ENCODE measurements at places on chromosomes 4 and X. TPM values are rescaled to one million over a fixed set of nuclear protein-coding genes. Genes with fewer than 3 reads are reported as not detected.

- DNase-seq = no peak
Observed at GRCh38 chrX:153381684-153382532, 19.2 kb downstream of the PNMA6E start.

Gene TEX13C
- total RNA-seq = 0.26 TPM

GRCh38 chr4:164204434-164204833 is 549.5 kb upstream of the SMIM31 start:
- DNase-seq = no peak

DNA sequence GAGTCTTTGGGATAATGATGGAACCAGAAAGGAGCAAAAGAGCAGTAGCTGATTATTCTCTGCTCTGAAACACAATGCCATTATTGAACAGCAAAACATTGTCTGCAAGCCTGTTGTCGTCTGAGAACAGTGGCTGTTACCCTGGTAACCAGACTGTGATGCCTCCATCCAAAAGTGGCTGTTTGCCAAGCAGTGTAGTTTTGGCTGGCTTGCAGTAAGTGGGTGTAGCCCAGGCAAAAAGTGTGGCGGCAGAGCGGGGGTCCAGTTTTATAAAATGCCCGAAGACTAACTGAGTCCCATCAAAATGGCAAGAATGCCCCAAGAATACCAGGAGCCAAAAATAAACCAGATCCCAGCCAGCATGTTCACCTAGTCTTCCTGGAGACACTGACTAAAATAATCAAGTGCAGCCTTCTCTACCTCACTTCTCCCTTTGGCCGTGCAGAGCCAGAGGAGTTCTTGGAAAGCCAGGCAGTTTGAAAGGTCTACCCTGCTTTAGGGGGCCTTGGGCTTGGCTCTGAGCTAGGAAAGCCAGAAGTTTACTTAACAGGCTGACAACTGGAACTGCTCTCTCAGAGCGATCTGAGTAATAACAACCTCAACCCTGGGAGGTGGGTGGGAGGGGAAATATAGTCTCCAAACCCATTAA is 2.6 kb downstream of the PLP1 start:
- no peak for DNase-seq

Gene UCP1
- total RNA-seq = 0.15 TPM

GRCh38 chrX:155874571-155875244 is 6.4 kb upstream of the VAMP7 start:
- no peak for DNase-seq

Gene MBNL3
- total RNA-seq = 3.4 TPM

Gene SOWAHD
- total RNA-seq = 3.6 TPM

GRCh38 chrX:9153300-9153699 is 119.4 kb upstream of the FAM9B start:
- DNase-seq = no peak

DNA sequence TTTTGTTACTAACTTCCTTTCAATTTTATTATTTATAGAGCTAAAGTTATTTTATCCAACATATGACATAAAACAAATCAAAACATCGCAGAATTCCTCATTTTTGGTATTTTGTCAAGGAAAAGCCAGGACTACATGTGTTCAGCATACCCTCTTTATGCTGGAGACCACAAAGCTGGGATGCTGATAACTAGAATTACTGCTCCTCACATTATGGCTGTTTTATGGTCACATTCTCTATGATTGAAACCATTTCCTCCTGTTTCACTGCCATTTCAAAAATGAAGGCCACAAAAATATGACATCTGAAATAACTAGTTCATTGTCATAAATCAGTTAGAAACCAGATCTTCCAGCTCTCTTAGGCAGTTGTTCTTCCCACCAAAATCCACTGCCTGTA is 41.7 kb downstream of the KLHL34 start:
- DNase-seq = no peak
